ENCODE measurements at places on chromosomes 4 and X.

- no peak for DNase-seq
Measured at GRCh38 chrX:47175588-47175980, 18.0 kb upstream of the UBA1 start.

DNA sequence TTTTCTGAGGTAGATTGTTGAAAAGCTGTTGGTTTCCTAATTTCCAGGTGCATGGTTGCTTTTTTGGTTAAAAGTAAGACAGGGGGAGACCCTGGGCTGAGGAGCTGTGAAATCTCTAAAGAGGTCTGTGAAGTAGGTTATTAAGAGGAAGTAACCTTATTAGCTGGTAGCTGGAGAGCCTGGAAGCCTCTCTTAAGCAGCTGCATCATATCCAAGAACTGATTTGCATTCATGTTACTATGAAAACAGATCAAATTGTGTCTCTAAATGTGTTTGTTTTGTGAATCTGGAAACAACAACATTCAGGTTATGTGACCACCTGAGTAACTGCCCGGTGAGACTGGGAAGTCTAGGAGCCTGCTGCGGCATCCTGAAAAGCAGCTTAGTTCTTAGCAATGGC lies 54.1 kb downstream of the ARHGAP10 start:
- no peak for DNase-seq

DNA sequence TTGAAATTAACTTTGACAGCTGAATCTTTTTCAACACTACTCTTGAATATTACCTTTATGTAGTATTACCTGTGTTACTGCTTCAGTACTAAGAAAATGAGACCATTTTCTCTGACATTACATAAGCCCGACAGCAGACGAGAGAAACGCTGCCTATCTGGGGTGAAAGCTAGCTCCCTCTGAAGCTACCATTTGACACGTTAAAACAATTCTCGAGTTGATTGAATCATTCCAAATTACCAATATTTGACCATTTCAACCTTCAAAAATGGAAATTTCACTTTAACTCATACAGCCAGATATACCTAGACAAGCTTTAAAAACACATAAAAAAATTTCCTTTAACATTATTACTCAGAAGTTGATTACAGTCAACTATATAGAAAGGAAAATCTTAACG lies 836 bp downstream of the GPM6A start:
- no peak for DNase-seq

DNA sequence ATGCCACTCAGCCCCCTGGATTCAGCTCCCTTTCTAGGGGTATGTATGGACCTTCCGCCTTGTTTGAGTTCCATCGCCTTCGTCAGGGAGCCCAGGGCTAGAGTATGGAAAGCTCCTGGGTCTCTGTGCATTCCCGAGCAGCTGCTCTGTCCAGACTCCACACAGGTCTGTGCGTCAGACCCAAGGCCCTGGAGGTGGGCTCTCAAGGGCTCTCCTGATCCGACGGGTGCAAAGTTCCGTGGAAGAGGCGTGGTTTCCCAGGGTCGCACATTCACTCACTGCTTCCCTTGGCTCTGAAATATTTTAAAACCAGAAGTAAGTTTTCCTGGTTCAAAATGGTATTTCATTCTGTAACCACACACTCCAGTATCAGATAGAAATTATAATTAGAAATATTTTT lies 863.2 kb downstream of the TRIML1 start:
- no peak for DNase-seq

All from right atrium auricular region (tissue), 2 donors.